ENCODE measurements at places on chromosomes 1 and 21.

- DNase-seq: peak; percentile 50
Observed at GRCh38 chr1:112744009-112744578, 29.0 kb upstream of the PPM1J start.

GRCh38 chr1:44811234-44811633 lies 2.9 kb downstream of the BTBD19 start:
- no peak for DNase-seq

- peak; percentile 98 for DNase-seq
Observed at GRCh38 chr1:222370913-222371675, 176.8 kb downstream of the HHIPL2 start.

DNA sequence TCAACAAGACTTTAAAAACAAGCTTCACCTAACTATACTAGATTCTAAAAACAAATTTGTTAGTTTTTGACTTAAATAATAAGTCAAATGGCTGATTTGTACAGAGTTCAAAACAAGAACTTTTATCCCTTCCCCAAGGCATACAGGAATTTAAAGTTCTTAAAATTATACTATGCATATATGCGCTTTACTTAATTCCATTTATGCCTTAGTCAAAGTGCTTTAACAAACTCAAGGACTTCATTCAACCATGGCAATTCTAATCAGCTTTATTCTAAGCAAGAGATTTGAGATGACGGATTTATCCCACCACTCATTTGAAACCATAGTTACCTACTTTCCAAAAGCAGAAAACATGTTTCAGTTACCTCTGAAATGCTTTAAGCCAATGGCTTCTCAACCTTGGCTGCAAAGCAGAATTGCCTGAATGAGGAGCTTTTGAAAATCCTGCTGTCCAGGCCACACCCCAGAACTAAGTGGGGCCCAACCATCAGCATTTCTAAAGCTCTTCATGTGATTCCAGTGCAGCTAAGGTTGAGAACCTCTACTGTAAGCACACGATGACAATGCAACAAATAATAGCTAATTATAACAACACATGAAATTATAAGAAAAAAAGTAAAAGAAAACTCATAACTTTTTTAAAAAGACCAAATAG lies 44.6 kb downstream of the TTLL7 start:
- no peak for DNase-seq

DNA sequence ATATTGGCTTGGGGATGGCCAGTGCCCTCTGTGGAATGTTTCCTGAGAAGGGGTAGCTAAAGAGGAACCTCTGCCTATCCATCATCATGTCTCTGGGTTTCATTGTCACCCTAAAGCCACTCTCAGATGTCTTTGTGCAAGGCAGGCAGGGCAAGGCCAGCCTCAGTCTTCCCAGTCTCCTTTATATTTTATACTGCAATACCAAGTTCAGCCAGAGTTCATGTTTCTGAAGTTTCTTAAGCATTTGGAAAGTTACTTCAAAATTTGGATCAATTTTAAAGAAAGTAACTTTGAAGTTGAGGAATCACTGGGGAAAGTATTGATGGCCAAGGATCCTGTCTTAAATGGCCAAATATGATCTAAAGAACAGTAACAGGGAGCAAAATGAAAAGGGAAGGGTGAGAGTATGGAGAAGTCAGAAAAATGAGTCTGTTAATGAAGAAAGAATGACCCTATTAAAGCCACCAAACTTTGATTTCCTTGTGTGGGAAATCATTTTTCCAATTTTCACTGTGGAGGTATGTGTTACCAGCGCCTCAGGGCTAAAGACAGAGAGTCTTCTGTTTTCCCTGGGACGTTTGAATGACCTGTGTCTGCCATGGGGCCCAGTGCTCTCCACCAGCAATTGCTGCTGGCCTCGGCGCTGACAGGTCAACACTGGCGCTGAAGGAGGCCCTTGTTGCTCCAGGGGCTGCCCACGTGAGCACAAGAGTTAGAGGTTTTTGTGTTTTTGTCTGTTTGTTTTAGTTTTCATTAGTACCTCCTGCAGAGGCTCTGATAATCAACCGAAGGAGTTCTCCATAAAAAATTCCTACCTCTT lies 93.9 kb downstream of the ATP5PO start:
- no peak for DNase-seq

DNA sequence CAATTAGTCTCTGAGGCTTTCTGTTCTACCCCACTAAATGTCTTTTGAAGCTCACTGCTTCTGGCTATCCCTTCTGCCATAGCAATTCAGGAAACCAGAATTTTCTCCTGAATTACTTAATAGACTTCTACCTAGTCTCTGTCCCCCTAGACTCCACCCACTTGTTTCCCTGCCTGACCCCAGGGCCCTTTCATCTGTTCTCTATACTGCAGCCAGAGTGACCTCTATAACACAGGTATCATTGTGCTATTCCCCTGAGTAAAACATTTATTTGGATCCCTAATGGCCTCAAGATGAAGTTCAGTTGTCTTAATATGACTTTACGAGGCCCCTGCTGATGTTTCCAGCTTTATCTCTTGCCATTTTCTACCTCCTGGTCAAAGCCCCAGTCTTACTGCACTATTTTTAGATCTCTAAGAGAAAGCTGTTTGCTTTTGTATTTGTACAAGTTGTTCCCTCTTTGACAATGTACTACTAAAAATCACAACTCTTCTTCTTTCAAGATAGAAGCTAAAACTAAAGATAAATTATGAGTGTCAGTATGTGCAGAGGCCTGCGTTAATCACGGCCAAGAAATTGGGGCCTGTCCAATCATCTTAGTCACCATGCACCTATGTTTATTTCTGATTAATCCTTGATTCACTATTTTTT lies 54.5 kb downstream of the ATP1B1 start:
- peak; percentile 8 for DNase-seq

DNA sequence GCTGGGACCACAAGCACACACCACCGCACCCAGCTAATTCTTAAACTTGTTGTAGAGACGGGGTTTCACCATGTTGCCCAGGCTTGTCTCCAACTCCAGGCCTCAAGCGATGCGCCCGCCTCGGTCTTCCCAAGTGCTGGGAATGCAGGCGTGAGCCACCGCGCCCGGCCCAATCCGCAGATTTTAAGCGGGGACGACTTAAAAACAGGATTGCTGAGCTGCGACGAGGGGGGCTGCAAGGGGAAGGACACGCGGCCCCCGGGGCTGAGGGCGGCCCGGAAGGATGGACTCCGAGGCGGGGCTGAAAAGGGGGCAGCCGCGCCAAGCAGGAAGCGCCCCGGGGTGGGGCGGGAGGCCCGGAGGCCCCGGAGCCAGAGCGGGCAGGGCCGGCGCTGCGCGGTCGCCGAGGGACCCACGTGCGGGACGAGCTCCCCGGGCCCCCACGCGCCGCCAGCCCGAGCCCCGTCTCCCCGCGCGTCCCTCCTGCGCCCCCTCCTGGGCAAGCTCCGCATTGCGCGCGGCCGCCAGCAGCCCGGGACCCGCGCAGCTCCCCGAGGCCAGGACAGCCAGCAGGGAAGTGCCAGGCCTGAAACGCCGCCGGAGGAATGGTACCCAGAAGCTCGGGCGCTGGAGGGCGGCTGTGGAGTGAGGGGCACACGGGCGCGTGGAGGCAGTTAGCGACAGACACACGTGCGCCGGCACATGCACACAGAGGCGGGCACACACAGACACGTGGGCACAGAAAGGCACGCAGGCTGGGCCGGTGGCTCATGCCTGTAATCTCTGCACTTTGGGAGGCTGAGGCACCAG lies 5.5 kb upstream of the PRKCZ start:
- DNase-seq: peak; percentile 18

- DNase-seq: no peak
Observed at GRCh38 chr1:209537336-209538114, 46.0 kb upstream of the CAMK1G start.

- DNase-seq: no peak
Observed at GRCh38 chr1:20724364-20725188, 6.8 kb upstream of the KIF17 start.

DNA sequence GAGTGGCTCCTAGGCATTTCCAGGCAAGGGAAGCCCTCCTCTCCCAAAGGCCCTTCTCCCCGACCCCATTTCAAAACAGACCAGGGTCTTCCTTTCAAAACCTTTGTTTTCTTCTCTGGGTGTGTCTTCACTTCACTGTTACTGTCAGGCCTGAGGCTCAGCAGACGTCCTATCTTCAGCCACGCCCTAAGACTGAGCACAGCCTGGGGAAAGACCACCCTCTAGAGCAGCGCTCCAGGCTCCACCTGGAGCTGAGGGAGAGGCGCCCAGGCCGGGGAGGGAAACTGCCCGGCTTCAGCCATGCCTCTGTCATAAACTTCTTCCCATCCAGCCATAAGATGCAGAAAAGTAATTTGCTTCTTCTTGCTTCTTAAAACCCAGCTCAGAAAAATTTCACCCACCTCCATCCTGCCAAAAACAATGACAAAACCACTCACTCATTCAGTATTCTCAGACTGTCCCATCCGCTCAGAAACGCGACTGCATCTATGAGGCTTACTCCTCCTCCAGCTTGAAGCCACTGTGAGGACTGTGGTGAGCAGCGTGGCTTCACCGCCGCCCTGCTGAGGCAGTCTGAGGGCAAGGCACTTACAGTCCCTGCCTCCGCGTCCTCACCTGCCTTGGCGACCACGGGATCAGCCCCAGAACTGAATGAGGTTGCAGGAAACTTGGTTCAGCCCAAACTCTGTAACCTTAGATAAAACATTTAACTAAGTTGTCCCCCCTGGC lies 36.1 kb downstream of the VN1R5 start:
- no peak for DNase-seq

GRCh38 chr21:16117331-16117730 lies 387.5 kb downstream of the USP25 start:
- DNase-seq: peak; percentile 48

DNA sequence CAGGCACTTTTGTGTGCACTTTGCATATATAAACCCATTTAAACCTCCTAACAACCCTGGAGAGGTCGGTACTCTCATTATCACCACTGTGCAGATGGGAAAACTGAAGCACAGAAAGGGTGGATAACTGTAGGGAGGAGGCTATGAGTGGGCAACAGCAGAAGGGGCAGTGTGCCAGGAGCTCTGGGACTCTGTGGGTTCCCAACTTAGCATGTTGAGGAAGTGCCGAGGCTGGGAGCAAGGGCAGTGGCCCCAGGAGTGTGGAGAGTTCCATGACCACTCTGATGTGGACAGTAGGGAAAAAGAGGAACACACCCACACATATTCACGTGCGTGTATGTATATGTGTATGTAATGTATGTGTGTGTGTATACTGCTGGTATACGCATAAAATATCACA lies 25.7 kb upstream of the KCNC4 start:
- no peak for DNase-seq

- peak; percentile 56 for DNase-seq
Observed at GRCh38 chr1:240387051-240387450, 224.9 kb downstream of the GREM2 start.

DNA sequence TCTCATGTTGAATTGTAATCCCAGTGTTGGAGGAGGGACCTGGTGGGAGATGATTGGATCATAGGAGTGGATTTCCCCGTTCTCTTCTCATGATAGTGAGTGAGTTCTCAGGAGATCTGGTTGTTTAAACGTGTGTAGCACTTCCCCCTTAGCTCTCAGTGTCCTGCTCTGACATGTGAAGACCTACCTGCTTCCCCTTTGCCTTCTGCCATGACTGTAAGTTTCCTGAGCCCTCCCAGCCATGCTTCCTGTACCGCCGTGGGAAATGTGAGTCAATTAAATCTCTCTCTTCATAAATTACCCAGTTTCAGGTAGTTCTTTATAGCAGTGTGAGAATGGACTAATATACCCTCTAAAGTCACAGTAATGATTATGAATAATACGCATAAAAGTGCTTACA lies 248.4 kb upstream of the LRRC7 start:
- DNase-seq: no peak

- no peak for DNase-seq
Observed at GRCh38 chr1:49541096-49541752, 482.5 kb downstream of the AGBL4 start.

DNA sequence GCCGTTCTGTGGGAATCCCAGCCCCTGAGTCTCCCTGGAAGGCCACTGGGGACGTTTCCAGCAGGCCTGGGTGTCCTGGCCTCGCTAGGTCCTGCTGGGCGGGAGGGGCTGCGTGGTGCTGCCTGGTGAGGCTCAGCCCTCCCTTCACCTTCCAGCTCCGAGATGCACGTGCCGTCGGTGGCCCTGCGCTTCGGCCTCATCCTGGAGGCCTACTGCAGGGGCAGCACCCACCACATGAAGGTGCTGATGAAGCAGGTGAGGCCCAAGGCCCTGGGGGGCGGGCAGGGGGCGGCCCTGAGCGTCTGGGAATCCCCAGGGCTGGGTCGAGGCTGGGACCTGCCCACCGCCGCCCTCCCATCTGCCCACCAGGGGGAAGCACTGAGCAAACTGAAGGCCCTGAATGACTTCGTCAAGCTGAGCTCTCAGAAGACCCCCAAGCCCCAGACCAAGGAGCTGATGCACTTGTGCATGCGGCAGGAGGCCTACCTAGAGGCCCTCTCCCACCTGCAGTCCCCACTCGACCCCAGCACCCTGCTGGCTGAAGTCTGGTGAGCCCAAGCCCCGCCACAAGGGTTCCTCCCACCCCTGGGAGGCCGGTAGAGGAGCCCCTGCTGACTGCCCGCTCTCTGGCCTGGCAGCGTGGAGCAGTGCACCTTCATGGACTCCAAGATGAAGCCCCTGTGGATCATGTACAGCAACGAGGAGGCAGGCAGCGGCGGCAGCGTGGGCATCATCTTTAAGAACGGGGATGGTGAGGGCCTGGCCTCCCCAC lies 70.3 kb downstream of the PIK3CD start:
- no peak for DNase-seq

GRCh38 chr1:236524895-236525184 lies 1.1 kb downstream of the LGALS8 start:
- DNase-seq: no peak

GRCh38 chr1:31470794-31471315 lies 57.8 kb downstream of the SERINC2 start:
- DNase-seq: no peak

GRCh38 chr1:78165816-78166215 lies 120.0 kb downstream of the GIPC2 start:
- DNase-seq: no peak

Measured in fibroblast of lung (primary cell).